Fibroblast of villous mesenchyme (primary cell): ENCODE measurements at places on chromosomes 1 and 21. TPM values are rescaled to one million over a fixed set of nuclear protein-coding genes. Genes with fewer than 3 reads are reported as not detected.

Gene CFHR3
- not detected in 2 replicates for total RNA-seq

Gene ANXA9
- total RNA-seq, result 0.32 and 0.86 TPM in 2 replicates

Gene CRP
- not detected in 2 replicates for total RNA-seq

Gene ATP8B2
- total RNA-seq, result 107 and 155 TPM in 2 replicates

Gene ADGRB2
- total RNA-seq, result 11.3 and 14.2 TPM in 2 replicates

Gene RNU1-4
- total RNA-seq, result under 0.01 TPM in 1 of 2 replicates, not detected in the other

Gene FAAH
- 0.64 and 0.86 TPM in 2 replicates for total RNA-seq

Gene DMRTA2
- 0.32 and 1.3 TPM in 2 replicates for total RNA-seq

Gene LHX8
- total RNA-seq, result under 0.01 TPM in 1 of 2 replicates, not detected in the other

Gene NGF
- 0.86 and 1.6 TPM in 2 replicates for total RNA-seq

Gene GPR25
- not detected in 2 replicates for total RNA-seq

Gene FAM151A
- total RNA-seq, result not detected in 2 replicates

Gene YRDC
- total RNA-seq, result 11.9 and 15.5 TPM in 2 replicates

Gene FAM78B
- not detected in 2 replicates for total RNA-seq

Gene PALMD
- total RNA-seq, result 6.8 and 16.8 TPM in 2 replicates

Gene RPL11
- total RNA-seq, result 521 and 592 TPM in 2 replicates

Gene LCE2A
- 0.43 TPM in 1 of 2 replicates, not detected in the other for total RNA-seq

Gene VTCN1
- not detected in 2 replicates for total RNA-seq

Gene TNNI3K
- total RNA-seq, result 1.3 TPM in 1 of 2 replicates, not detected in the other

Gene FNDC10
- total RNA-seq, result 0.43 and 2.6 TPM in 2 replicates

Gene AMY2B
- 2.9 and 3.5 TPM in 2 replicates for total RNA-seq

Gene PRELP
- under 0.01 and 0.43 TPM in 2 replicates for total RNA-seq

Gene IGSF21
- not detected in 2 replicates for total RNA-seq

Gene CLCA1
- under 0.01 TPM in 1 of 2 replicates, not detected in the other for total RNA-seq

Gene DNAJC28
- total RNA-seq, result 1.9 and 2.2 TPM in 2 replicates

Gene TCHHL1
- not detected in 2 replicates for total RNA-seq

Gene F13B
- not detected in 2 replicates for total RNA-seq

Gene NEK2
- total RNA-seq, result 10.0 and 17.7 TPM in 2 replicates

Gene LORICRIN
- total RNA-seq, result not detected in 2 replicates

Gene C1orf141
- not detected in 2 replicates for total RNA-seq

Gene AADACL3
- not detected in 2 replicates for total RNA-seq

Gene LYSMD1
- total RNA-seq, result 10.0 and 11.7 TPM in 2 replicates

Gene GJA5
- total RNA-seq, result under 0.01 and 0.86 TPM in 2 replicates

Gene ADCY10
- under 0.01 TPM in 1 of 2 replicates, not detected in the other for total RNA-seq

Gene BSND
- not detected in 2 replicates for total RNA-seq

Gene LCE1F
- not detected in 2 replicates for total RNA-seq

Gene KCNN3
- total RNA-seq, result not detected in 2 replicates

Gene ST6GALNAC5
- total RNA-seq, result 114 and 155 TPM in 2 replicates

Gene SEMA6C
- 0.86 and 1.3 TPM in 2 replicates for total RNA-seq

Gene ELOA
- 30.9 and 46.2 TPM in 2 replicates for total RNA-seq

Gene TBCE
- 22.9 and 28.5 TPM in 2 replicates for total RNA-seq

Gene TINAGL1
- total RNA-seq, result 60.5 and 87.6 TPM in 2 replicates

Gene AGMAT
- 2.3 and 2.6 TPM in 2 replicates for total RNA-seq

Gene KCNH1
- 11.2 and 14.2 TPM in 2 replicates for total RNA-seq

Gene OR6K3
- total RNA-seq, result not detected in 2 replicates

Gene AURKAIP1
- total RNA-seq, result 94.1 and 116 TPM in 2 replicates

Gene TEDDM1
- total RNA-seq, result not detected in 2 replicates

Gene ZNF593OS
- total RNA-seq, result 0.32 TPM in 1 of 2 replicates, not detected in the other

Gene FAM43B
- total RNA-seq, result under 0.01 TPM in 1 of 2 replicates, not detected in the other

Gene NPPB
- total RNA-seq, result 3.9 and 4.7 TPM in 2 replicates

Gene USH2A
- under 0.01 TPM in 2 replicates for total RNA-seq

Gene NBPF3
- total RNA-seq, result 28.3 and 36.7 TPM in 2 replicates

Gene L1TD1
- under 0.01 TPM in 1 of 2 replicates, not detected in the other for total RNA-seq

Gene RPE65
- total RNA-seq, result not detected in 2 replicates

Gene NBPF9
- 24.5 and 25.0 TPM in 2 replicates for total RNA-seq
